ENCODE measurements at places on chromosomes 5 and 9.

GRCh38 chr9:130711469-130711868, 17.9 kb downstream of the EXOSC2 start:
- DNase-seq = no peak

DNA sequence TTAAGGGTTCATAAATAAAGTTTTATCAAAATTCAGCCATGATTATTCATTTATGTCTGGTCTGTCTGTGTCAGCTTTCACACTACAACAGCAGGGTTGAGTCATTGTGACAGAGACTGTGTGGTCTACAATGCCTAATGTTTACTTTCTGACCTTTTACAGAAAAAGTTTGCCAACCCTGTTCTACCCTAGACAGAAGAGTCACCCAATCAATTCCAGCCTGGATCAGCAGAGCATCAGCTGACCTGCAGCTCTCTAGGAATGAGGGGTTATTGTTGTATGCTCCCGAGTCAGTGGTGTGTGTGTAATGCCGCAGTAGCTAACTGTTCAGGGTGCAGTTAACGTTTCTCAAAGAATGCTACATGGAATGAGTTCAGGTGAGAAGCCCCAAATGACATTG, 87.3 kb downstream of the HRH2 start:
- DNase-seq = no peak

GRCh38 chr5:169091396-169091980, 209.5 kb downstream of the SLIT3 start:
- no peak for DNase-seq

DNA sequence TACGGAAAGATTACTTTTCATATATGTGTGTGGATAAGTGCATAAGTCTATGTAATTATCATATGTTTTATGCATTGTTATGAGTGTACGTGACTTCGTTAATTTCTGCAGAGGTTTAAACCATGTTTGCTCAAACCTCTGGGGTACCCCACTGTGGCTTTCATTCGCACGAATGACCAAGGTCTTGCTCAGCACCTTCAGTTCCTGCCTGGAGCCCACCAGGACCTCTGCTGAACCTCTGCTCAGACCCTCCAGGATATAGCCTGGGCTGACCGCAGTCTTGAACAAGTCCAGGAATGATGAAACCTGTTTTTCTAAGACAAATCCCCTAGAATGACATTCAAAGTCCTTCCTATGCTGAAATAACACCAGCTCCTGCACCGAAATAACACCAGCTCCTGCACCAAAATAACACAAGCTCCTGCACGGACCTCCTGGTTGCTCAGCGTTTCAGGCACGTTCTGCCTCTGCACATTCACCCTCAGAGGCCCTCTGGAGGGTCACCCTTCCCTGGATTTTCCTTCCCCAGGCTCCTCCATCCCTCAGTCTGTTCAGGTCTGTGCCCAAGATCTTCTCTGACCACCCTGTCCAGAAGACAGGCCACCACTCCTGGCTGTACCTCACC, 99.7 kb upstream of the BOD1 start:
- DNase-seq = no peak

GRCh38 chr5:145841299-145841698, 6.2 kb upstream of the PRELID2 start:
- no peak for DNase-seq

DNA sequence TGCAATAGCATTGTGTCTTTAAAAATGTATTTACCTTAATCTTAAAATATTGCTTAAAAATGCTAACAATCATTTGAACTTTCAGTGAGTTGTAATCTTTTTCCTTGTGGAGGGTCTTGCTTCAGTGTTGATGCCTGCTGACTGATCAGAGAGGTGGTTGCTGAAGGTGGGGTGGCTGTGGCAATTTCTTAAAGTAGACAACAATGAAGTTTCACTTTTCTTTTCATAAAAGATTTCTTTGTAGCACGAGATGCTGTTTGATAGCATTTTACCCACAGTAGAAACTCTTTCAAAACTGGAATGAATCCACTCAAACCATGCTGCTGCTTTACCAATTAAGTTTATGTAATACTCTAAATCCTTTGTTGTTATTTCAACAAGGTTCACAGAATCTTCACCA, 50.8 kb downstream of the NR3C1 start:
- DNase-seq = no peak

- DNase-seq = peak; percentile 48
Measured at GRCh38 chr5:77168161-77168878, 42.2 kb upstream of the PDE8B start.

GRCh38 chr5:24854350-24854749, 209.6 kb upstream of the CDH10 start:
- no peak for DNase-seq

DNA sequence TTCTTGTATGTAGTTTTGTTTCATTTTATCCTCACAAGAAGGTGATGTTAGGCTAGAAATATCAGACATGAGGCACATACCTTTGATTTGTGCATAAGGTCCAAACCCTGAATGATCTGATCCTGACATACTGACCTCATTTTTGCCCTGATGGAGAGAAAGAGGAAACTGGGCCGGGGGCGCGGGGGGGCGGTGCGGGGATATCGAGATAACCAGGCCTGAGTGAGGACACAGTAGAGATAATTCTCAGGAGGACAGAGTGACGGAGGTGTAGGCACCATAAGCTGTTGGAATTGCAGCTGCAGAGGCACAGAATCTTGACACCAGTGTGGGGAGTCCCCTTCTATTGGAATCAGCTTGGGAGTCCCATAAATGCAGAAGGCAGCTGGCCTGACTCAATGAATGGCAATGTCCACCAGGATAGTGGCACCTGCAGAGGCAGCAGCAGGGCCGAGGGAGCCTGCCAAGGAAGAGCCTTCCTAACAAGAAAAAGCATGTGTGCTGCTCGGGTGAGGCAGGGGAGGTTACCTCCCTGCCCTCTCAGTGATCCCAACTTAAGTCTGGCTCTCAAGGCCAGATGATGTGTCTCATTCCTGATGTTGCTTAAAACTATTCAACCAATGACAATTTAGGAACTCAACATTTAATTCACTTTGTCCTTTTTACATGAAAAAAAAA, 234.3 kb upstream of the MSX2 start:
- DNase-seq = no peak

DNA sequence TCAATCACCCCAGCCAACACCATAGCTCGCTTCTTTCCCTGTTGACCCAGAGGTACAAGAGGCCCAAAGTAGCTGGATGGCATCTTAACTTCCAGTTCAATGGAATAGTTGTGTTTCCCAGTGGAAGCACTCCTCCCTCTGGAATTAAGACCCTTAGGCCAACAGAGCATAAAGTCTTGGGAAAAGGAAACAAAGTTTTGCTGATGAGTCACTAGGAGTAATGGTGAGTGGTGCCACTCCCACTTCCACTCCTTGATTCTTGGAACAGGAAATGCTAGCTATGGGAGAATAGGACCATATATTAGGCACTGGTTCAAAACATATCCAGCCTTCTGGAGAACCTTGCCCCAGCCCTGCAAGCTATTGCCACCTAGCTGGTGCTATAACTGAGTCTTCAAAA, 44.7 kb upstream of the LMX1B start:
- DNase-seq = no peak

DNA sequence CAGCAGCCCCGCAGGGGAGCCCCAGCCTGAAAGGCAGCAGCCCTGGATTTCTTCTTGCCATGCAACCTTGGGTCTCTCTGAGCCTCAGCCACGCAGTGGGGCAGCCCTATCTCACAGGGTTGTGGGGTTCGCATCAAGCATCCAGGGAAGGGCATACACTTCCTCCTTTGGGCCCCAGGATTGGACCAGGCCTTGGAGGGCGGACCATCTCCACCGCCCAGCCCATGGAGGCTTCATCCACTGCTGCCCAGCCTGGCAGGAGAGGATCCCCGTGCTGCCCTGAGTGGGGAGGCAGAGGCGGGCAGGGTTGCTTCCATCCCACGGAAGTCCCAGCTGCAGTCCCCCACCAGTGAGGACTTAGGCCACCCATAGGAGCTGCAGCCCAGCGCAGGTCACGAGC, 5.3 kb downstream of the ADAMTS2 start:
- DNase-seq = no peak

GRCh38 chr9:29208670-29209069, 1635.4 kb upstream of the C9orf72 start:
- no peak for DNase-seq

GRCh38 chr9:30015073-30015472, 2369.4 kb upstream of the ACO1 start:
- no peak for DNase-seq

DNA sequence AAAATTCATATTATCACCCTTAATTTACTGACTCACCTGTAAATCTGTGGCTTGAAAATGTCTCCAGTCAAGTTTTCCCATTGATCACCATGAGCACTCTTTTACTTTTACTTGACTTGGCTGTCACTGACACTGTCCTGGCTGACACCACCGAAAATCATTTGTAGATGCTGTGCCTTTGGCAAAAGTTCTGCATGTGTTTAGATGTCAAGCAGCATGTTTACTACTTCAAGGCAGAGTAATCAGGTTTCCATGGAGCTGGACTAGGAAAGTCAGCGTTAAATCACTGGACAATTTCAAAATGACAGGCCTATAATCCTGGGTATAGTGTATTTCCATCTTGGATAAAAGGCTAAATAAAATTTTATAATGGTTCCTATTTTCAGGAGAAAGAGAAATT, 1530.6 kb upstream of the CDH6 start:
- DNase-seq = no peak

DNA sequence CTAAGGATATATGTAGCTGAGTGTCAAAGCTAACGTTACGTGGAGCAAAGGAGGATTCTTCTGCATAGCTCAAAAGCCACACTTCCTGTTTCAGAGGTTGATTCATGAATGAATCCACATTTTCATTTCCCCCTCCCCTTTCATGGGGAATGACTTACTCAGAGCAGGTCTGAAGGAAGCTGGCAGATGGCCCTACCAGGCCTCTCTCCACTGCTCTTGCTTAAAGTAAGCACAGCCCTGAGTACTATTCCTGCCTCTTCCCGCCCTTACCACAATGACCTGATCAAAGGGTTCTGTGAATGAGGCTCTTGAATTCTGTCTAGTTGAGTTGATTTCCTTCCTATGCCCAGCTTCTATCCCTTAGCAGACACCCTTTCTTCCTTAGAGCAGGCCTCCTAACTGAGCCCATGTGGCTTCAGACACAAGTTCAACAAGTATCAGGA, 6.3 kb downstream of the IGIP start:
- DNase-seq = peak; percentile 94

DNA sequence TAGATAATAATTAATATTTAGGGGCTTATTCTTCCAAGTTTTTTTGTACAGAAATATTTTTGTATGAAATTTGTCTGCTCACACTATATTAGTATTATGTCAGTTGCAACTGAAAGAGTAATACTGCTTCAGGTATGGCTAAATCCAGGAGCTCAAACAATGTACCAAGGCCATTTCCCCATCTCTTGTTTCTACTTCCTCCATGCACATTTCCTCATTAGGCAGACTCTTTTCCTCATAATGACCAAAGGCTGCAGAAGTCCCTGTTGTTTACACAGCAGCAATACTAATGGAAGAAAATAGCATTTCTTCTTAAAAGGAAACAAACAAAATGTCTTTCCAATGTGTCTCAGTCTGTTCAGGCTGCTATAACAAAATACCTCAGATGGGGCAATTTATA, 9.2 kb upstream of the OTULINL start:
- no peak for DNase-seq

GRCh38 chr5:76782444-76782843, 36.4 kb upstream of the F2RL1 start:
- peak; percentile 69 for DNase-seq

DNA sequence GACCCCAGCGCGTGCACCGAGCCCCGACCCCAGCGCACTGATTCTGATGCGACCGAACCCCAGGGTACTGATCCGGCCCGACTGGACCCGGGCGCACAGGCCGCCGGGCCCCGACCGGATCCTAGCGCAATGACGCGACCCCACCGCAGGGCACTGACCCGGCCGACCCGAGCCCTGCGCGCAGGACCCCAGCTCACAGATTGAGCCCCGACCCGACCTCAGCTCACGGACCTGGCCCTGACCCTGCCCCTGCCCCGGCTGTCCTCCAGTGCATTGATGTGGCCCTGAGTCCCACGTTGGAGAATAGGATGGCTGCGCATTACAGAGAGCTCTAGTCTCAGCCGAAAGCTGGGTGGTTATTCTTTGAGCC, 438 bp downstream of the TRIP13 start:
- DNase-seq = no peak

DNA sequence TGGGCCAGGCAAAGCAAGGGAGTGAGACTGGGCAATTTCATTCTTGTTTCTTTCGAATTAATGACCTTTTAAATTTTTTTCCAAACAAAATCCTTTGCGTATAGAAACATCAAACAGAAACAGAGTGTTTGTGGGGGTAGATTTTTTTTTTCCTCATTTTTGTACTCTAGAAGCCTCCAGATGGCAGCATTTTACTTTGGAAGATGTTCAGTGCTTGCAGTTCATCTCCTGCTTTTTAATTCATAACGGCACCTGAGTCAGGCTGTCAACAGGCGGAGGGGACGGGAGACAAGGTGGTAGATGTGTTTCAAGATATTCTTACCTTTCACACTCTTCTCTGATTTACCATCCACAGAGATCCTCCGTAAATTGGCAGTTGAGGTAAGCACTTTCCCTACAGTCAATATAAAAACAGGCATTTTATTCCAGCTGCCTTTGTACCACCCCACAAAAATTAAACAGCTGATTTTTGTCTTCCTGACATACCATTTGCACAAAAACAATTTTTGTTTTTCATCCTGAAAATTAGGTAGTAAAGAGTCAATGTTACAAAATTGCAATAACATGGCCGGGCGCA, 99.5 kb upstream of the FBXL17 start:
- peak; percentile 26 for DNase-seq

- DNase-seq = no peak
Measured at GRCh38 chr9:13166996-13167395, 112.5 kb downstream of the MPDZ start.

- no peak for DNase-seq
Measured at GRCh38 chr9:78882481-78882880, 585.6 kb downstream of the PSAT1 start.

DNA sequence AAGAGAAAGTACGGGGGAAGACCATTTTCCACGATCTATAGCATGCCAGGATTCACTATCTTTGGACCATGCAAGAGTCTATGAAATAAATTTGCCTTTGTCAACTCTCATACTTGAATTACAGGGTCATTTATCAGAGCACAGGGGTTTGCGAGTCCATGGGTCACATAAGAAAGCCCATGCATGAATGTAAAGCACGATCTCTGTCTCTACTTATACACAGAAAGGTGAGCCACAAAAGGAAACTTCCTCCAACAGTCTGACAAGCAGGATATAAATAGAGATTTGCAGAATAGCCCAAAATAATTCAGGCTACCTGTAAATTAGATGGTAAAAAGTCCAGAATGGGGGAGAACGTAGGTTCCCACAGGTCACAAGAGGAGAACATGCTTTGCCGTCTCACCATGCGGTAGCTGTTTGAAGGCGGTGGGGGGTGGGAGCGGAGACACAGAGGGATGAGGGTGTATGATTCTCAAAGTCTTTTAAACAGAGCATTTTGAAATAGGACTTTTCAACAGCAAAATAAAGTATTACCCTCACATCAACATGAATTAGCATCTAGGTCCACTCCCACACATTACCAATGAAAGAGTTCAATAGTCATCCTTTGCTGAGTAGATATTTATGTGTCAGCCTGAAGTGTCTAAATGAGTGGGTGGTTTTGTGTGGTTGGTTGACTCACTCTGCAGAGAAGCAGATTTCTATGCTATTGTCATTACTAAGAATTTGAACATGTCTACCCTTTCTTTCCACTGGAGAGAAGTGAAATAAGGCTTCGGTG, 279.7 kb downstream of the EBF1 start:
- DNase-seq = peak; percentile 30

GRCh38 chr5:121873409-121873808, 21.7 kb downstream of the FTMT start:
- DNase-seq = no peak

- DNase-seq = no peak
Measured at GRCh38 chr9:76561900-76562299, 102.9 kb downstream of the GCNT1 start.

- no peak for DNase-seq
Measured at GRCh38 chr9:21989440-21990189, 4.6 kb downstream of the CDKN2A start.
